A549 treated with Hydrocortisone at 1 μM for 4 hours (cell line): ENCODE measurements at places on chromosomes 1 and 21. TPM values are rescaled to one million over a fixed set of nuclear protein-coding genes. Genes with fewer than 3 reads are reported as not detected.

The PRAMEF17 gene
- total RNA-seq = not detected in 5 replicates

The ABCD3 gene
- total RNA-seq = 20.8 to 26.4 TPM (median 24.7 TPM) in 5 replicates

The VAV3 gene
- 0.56 to 1.5 TPM (median 0.66 TPM) in 5 replicates for total RNA-seq

The SCAF4 gene
- 18.0 to 18.9 TPM (median 18.6 TPM) in 5 replicates for total RNA-seq
